Naive thymus-derived CD8-positive, alpha-beta T cell (primary cell): ENCODE measurements at places on chromosomes 1 and 21. TPM values are rescaled to one million over a fixed set of nuclear protein-coding genes. Genes with fewer than 3 reads are reported as not detected.

ANKRD35 gene
- not detected for total RNA-seq

- DNase-seq = no peak
- peaks cover 13% of the 10 kb centered on the region for H3K4me1 ChIP-seq
- H3K27ac ChIP-seq = no peak overlapping the region
These were observed 2.6 kb upstream of the SH3GLB1 start for GRCh38 chr1:86701731-86702130.

DNA sequence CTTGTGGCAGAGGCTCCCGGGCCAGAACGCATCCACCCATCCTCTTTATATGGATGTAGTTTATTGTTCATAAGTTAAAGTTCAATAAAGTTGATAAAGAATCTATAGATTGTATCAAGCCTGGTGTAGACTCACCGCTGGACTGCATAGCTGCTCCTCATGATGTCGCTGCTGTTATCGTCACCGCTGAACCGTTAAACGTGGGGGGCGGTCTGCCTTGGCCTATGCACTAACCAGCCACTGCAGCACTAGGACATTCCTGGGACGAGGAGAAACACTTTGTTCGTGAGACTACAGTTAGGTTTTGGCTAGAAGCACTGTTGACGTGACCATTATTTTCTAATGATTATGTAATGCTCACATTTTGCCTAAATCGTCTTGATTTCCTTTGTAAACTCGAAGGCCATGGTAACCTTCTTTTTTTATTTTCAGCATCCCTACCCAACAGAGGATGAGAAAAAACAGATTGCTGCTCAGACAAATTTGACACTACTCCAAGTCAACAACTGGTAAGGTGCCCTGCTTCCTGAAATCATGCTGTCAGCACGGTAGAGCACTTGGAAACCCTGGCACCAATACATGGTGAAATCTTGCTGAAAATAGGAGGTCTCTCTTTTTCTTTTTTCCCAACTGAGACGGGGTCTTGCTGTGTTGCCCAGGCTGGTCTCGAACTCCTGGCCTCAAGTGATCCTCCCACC is 50.2 kb downstream of the PKNOX1 start:
- no peak for DNase-seq
- H3K36me3 ChIP-seq = peaks cover 90% of the 10 kb centered on the region

CACNA1S gene
- total RNA-seq = not detected

GRCh38 chr1:30899577-30900389 is 8.8 kb downstream of the SDC3 start:
- peaks cover 1% of the 10 kb centered on the region for H3K4me1 ChIP-seq
- DNase-seq = no peak
- H3K36me3 ChIP-seq = no peaks in the 10 kb centered on the region
- no peak overlapping the region for H3K27ac ChIP-seq

DNA sequence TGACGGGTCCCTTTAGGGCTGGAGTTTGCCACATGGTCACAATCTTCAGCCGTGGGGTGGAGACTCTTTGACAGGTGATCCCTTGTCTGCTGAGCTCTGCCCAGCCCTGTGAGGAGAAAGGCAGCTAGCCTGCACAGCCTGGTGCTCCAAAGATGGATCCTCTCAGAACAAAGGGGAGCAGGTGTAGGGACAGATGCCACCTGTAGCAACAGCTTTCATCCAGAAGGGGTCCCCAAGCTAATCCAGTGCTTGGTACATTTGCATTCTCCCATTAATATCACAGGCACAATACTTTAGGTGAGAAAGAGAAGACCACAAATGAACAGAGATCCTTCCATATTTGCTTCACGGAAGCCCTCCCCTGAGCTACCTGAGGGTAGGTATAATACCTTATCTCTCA is 93.2 kb downstream of the CCDC185 start:
- no peaks in the 10 kb centered on the region for H3K4me1 ChIP-seq
- H3K36me3 ChIP-seq = no peaks in the 10 kb centered on the region
- H3K27me3 ChIP-seq = peaks cover 1% of the 10 kb centered on the region
- H3K4me3 ChIP-seq = no peak overlapping the region
- H3K27ac ChIP-seq = peak overlapping the region; percentile 5

DNA sequence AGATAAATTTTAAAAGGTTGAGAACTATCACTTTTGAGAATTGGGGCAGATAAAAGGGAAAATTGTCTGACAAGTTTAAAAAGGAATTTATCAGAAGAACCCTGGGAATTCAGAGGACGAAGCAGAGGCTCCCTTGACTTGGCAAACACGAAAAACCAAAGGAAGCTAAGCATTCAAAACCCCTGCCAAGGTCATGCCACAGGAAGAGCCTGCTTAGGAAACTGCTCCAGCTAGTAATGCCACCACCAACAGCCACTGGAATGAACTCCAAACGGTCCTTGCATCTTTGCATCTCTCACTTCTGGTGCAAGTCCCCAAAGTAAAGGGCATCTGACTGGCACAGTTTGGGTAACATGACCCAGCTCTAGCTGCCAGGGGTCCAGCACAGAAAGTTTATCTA is 7.2 kb downstream of the GPBP1L1 start:
- H3K36me3 ChIP-seq = peaks cover 28% of the 10 kb centered on the region
- no peak overlapping the region for H3K4me3 ChIP-seq
- DNase-seq = no peak
- peaks cover 89% of the 10 kb centered on the region for H3K4me1 ChIP-seq
- H3K27ac ChIP-seq = no peak overlapping the region

IQGAP3 gene
- 0.08 TPM for total RNA-seq

- H3K27ac ChIP-seq = peak overlapping the region; percentile 90
- DNase-seq = no peak
- H3K36me3 ChIP-seq = peaks cover 53% of the 10 kb centered on the region
- H3K27me3 ChIP-seq = no peaks in the 10 kb centered on the region
- peaks cover 85% of the 10 kb centered on the region for H3K4me1 ChIP-seq
These were observed 64.7 kb downstream of the CAPZB start for GRCh38 chr1:19420606-19421005.

LCE3D gene
- not detected for total RNA-seq

GRCh38 chr1:174041369-174041768 is 19.2 kb upstream of the RC3H1 start:
- H3K36me3 ChIP-seq = no peaks in the 10 kb centered on the region
- H3K4me3 ChIP-seq = no peak overlapping the region
- DNase-seq = no peak
- H3K4me1 ChIP-seq = no peaks in the 10 kb centered on the region
- peaks cover 3% of the 10 kb centered on the region for H3K27me3 ChIP-seq

DNA sequence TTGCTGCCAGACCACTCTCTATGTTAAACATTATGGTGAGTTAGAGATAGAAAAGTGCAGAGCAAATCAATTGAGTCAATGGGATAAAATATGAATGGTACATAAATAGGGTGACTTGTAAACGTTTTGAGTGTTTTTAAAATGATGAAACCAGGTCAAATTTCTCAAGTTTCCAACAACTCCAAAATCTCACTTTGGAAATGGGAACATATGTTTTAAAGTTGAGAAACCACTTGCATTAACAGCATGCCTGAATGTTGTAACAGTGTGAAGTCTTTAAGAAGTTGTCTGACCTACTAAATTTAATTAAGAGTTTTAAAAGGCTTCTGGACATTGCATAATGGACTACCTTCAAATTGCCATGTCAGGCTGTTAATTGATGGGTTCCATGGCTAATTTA is 33.6 kb upstream of the RAVER2 start:
- no peak for DNase-seq
- no peak overlapping the region for H3K4me3 ChIP-seq
- no peaks in the 10 kb centered on the region for H3K36me3 ChIP-seq
- no peak overlapping the region for H3K27ac ChIP-seq
- no peaks in the 10 kb centered on the region for H3K4me1 ChIP-seq
